ENCODE measurements at places on chromosomes 3 and 15.

GRCh38 chr15:55403531-55403930, 4.6 kb downstream of the CCPG1 start:
- DNase-seq = no peak

GRCh38 chr3:38004415-38005075, 14.0 kb downstream of the VILL start:
- peak; percentile 29 for DNase-seq

GRCh38 chr3:17091910-17092582, 207.3 kb downstream of the PLCL2 start:
- DNase-seq = no peak

GRCh38 chr3:46675843-46676567, 17.5 kb downstream of the ALS2CL start:
- no peak for DNase-seq

- no peak for DNase-seq
Observed at GRCh38 chr3:66738625-66739365, 238.0 kb upstream of the LRIG1 start.

DNA sequence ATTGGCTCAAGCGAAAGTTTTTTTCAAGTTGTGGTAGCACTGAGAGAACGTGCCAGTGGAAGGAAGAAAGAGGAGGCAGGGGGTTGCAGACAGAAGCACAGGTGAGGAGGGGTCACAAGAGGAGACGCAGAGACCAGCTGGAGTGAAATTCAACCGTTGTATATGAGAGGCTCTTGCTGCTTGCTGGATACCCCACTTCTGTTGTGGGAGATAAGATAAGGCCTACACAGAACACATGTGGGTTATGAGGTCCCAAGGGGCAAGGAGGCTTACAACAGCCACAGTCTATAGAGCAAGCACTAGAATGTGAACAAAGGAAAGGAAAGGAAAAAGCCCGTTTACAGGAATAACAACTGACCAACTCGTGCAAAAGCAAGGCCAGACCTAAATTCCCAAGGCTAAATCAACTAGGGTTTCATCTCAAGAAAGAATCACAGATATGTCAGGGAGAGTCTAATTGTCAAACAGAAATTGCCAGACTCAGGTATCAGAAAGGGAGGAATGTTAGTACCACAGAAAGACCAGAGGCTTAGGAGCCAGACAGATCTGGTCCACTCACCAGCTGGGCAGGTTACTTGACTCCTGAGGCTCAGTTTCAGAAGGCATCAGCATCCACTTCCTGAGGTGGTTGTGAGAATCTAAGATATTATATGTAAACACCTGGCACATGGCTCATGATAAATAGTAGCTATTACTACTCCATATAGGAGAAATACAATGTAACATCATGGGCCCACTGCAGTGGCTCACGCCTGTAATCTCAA, 60.9 kb downstream of the MSL2 start:
- DNase-seq = no peak

DNA sequence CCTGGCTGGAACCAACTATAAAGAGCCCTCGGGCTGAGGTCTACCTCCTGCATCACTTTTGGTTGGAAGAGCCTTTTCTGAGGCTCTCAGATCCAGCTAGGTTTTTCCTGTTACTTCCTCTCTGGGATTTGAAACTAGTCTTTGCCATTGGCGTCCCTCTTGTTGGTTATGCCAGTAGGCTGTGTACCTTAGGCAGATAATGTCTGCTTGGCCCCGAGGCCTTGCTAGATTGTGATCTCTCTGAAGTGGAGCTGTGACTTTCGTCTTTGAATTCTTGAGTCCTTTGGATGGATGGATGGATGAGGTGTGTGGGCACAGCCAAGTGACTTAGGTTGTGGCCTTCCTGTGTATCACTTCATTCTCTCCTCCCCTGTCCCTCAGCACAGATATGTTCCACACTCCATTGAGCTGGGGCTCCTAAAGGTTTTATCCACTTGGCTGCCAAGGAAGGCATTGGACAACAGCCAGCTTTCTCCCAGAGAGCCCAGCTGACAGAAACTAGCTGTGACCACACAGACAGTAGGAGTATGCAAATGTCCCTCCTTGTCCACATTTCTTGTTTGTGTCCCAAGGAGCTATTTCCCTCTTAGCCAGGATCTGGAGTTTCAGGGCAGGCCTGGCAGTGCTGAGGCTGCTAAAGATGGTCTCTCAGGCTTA, 7.9 kb upstream of the DNAJC17 start:
- peak; percentile 0 for DNase-seq

GRCh38 chr3:172635588-172635987, 75.3 kb downstream of the NCEH1 start:
- no peak for DNase-seq

DNA sequence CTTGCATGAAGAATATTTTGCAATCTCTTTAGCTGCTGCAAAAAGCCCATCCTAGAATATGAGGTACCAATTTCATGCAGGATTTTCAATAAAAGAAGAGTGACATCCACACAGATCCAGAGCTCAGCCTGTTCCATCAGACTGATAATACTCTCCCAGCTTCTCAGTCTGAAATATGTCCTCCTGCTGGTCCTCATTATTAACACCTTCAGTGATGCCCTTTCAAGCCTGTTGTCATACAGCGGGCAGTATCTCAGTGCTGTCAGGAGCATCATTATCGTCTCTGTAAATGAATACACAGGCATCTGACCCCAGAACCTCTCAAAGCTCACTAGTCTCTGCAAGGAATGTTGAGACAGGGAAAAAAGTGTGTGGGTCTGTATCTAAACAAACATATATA, 1387.8 kb downstream of the OTOL1 start:
- no peak for DNase-seq

DNA sequence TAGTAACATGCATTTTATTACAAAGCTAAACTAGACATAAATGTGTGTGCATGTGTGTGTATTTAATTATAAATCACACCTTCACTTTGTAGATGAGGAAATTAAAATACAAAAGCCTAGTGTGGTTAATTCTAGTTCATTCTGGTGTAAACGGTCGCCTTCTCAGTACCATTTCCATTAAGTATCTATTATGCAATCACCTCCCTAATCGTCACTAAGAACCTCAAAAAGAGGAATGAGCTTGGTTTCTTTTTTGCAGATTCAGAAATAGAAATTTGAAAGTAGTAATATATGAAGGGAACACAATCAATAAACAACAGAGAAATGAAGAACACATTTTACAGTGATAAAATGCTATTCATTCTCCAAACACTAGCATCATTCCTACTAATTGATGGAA, 233.2 kb downstream of the ZBBX start:
- DNase-seq = no peak

DNA sequence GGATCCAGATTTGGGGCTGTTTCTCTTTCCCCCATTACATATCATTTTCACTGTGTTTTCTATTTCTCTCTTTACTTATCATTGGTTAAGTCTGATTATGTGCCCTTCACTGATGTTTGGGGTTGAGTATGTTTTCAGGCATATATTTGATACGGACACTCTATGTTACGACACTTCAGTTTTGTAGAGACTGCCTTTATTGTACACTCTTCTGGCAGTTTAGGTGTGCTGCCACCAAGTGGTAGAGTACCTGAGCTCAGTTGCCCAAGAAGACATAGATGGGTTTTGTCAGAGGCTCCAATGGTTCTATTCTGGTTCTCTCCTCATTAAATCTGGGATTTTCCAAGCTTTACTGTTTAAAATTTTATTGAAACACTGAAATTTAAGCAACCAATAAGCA, 255.0 kb upstream of the ROPN1 start:
- peak; percentile 72 for DNase-seq

GRCh38 chr3:142898346-142899213, 9.7 kb upstream of the PCOLCE2 start:
- DNase-seq = no peak

- DNase-seq = no peak
Observed at GRCh38 chr15:35522061-35522460, 23.9 kb downstream of the DPH6 start.

Data from NCI-H1105 treated with DMSO at 0.1 percent for 48 hours (cell line).